ENCODE measurements at places on chromosomes 11 and 22.

DNA sequence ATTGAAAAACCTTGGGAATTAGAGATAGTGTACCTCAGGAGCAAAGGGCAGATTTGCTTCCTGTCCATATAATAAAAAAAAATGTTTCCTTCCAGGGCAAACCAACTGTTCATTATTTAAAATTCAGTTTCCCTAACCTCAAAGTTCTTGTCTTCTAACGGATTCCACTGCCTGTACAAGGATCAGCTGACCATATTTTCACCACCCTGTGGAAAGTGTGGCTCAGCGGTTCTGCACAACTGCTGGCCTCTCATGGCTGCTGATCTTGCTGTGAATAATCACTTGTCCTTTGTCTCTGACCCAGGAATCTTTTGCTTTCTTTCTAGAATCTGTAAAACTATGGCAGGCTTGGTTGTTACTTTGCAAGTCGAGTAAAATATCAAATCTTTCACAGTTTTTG lies 1732.5 kb upstream of the RAG2 start:
- DNase-seq = no peak

- no peak for DNase-seq
Observed at GRCh38 chr11:10096987-10097386, 197.0 kb downstream of the SBF2 start.

DNA sequence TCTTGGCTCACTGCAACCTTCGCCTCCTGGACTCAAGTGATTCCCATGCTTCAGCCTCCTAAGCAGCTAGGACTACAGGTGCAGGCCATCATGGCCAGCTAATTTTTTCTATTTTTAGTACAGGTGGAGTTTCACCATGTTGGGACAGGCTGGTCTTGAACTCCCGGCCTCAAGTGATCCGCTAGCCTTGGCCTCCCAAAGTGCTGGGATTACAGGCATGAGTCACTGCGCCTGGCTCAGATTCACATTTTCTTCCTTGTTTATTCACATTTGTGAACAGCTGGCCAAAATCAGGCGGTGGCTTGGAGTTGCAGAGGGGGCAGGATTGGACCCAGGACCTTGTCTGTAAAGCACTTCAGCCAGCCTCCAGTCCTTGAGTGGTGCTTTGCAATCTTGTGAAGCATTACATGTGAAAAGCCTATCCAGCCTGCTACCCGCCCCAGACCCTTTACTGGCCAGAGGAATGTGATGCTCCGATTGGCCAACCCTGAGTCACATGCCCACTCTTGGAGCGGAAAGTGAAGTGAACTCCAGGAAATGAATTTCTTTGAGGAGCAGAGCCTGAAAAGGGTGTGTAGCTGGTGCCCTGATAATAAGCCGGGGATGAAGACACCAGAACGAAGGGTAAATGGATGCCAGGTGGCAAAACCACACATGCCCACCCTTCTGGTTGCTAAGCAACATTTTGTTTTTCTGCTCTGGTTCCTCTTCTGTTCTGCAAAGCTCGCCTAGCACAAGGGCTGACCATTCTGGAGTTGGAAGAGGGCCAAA lies 62.6 kb upstream of the PTPRJ start:
- DNase-seq = no peak

DNA sequence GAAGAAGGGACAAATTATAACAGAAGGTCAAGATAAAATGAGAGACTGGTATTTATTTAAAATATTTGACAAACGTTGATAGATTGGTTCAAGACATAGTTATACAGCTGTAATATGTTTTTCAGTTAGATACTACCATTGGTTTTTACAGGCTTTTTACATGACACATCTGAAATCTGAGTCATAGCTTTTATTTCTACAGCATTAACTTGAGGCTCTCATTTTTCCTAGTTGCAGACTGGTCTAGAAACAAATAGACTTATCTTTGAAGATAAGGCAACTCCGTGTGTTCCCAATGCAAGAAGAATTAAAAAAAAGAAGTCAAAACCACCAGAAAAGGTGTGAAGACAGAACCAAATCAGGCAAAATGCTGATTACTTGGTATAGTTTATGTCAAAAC lies 31.3 kb downstream of the CEP57 start:
- DNase-seq = no peak

GRCh38 chr22:24133187-24133965 lies 47.9 kb upstream of the SUSD2 start:
- no peak for DNase-seq

DNA sequence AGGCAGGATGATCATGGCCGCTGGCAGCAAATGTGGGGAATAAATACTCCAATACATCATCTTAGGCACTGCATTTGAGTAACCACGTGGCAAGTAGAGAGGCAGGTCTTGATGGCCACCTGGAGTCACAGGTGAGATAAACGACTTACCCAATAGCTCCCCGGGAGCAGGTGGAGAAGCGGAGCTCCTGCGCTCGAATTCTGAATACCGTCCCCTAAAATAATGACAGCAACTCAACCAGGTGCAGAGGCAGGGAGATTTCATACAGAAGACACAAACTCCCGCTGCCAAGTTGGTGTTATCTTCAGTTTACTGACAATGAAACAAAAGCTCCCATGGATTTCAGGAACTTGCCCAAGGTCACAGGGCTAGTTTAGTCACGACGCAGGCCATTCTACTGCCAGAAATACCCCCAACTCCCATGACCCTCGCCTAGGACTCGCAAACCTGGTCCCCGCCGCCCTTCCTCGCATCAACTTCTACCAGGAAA lies 437 bp downstream of the SLC43A3 start:
- no peak for DNase-seq
